ENCODE measurements at places on chromosomes 2 and 18.

- no peak for DNase-seq
These were observed 104.0 kb downstream of the SMAD2 start for GRCh38 chr18:47826157-47827074.

DNA sequence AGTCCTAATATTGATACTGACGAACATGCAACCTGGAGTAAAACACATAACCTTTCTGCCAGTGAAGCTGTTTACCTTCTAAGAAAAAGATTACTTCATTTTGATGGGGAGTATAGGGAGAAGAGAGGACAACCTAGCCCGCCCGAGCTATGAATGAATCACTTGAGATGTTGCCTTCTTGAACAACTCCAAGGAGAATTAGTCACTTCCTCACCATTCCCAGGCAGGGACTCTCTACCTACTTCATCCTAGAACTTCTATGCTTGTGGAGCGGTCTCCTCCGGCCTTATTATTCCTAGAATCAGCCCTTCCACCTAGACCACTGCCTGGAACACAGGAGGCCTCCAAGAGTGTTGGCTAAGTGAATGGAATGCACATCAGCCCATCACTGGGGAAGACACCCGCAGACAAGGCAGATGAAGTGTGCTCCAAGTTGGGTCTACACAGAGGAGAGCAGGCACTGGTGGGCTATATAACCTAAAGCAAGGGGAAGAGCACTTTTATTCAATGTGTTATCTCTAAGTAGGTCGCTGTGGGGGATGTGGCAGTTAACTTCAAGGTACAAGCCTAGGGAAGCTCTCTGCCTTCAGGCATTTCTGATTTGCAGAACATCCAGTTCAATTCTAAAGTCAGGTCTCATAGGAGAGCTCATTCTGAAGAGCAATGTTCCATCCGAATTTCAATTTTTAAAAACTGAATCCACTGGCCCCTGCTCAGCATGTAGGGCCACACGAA, 57.4 kb downstream of the STK39 start:
- DNase-seq, result no peak

DNA sequence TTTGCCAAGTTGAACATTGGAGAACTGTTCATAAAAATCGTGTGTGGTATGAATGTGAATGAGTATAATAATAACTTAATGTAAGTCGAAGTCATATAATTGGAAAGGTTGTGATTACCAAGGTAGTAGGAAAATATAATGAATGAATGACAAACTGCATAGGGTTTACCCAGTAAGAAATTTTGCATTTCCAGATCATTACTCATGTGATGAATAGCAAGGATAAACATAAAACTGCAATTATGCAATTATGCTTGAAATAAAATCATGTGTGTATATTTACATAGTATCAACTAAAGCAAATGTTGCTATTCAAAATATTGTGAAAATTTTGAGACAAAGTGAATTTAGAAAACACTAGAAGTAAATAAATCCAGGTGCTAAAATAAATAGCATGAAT, 1108.7 kb upstream of the TMEFF2 start:
- no peak for DNase-seq

DNA sequence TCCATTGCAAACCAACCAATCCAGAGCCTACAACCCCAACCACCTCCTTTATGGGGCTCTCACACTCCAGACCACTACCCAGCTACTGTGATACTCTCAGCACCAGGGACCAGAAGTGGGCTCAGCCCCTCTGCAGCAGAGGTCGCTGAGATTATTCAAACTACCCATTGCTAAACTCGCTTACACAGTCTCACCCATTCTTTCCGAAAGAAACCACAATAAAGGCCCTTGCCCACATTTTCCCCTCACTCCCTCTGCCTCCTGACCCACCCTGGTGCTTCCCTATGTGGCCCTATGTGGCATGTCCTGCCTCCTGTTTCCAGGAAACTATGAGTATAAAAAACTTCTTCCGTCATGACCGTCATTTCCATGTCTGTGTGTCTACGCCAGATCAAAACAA, 10.7 kb downstream of the TEX51 start:
- no peak for DNase-seq
